Activated CD8-positive, alpha-beta memory T cell treated with anti-CD3 and anti-CD28 coated beads for 48 hours (primary cell): ENCODE measurements at places on chromosomes 11 and 22.

- DNase-seq = no peak
Measured at GRCh38 chr11:111573821-111574249, 28.4 kb upstream of the SIK2 start.

DNA sequence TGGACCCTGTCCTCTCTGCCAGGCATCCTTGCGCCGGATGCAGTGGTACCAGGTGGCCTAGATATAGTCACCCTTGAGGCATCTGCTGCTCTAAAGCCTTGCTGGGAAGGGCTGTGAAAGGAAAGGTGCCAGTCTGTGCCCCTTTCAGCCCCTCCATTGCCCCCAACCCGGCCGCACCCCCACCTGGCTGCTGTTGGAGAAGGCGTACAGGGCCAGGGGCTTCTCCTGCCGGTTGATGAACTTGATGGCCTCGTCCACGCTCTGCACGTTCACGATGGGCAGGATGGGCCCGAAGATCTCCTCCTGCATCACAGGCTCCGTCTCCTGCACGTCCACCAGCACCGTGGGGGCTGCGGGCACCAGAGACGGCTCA is 10.2 kb downstream of the ALDH3B2 start:
- DNase-seq = no peak

DNA sequence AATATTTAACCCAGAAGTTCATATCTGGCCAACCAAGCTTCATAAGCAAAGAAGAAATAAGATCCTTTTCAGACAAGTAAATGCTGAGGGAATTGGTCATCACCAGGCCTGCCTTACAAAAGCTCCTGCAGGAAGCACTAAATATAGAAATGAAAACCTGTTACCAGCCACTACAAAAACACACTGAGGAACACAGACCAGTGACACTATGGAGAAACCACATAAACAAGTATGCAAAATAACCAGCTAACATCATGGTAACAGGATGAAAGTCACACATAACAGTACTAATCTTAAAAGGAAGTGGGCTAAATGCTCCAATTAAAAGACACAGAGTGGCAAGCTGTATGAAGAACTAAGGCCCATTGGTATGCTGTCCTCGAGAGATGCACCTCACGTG is 311.4 kb downstream of the DYNC2H1 start:
- DNase-seq = no peak

GRCh38 chr22:18021431-18021830 is 2.9 kb downstream of the MICAL3 start:
- no peak for DNase-seq

- DNase-seq = no peak
Measured at GRCh38 chr11:87739766-87740165, 435.5 kb downstream of the RAB38 start.

DNA sequence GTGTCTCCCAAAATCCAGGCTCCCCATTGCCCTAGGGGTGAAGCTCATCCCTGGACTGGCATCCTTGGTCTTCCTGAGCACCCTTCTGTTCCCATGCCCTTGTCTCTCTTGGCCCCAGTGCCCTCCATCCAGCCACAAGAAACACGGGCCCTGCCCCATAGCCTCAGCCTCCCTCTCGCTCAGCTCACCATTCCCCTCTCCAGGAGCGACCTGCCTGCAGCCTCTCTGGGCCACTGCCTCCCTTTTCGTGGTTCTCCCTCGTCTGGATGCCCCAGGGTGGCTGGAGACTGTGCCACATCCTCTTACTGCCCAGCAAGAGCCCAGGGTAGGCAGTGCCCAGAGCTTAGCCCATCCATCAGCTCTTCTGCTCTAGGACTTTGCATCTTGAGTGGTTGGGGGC is 532.1 kb downstream of the TBC1D22A start:
- DNase-seq = no peak

GRCh38 chr11:4658629-4659445 is 15.1 kb downstream of the OR51E1 start:
- DNase-seq = no peak

GRCh38 chr22:50547263-50547985 is 1.7 kb downstream of the KLHDC7B start:
- no peak for DNase-seq

GRCh38 chr11:81979448-81979847 is 754.2 kb downstream of the FAM181B start:
- no peak for DNase-seq

DNA sequence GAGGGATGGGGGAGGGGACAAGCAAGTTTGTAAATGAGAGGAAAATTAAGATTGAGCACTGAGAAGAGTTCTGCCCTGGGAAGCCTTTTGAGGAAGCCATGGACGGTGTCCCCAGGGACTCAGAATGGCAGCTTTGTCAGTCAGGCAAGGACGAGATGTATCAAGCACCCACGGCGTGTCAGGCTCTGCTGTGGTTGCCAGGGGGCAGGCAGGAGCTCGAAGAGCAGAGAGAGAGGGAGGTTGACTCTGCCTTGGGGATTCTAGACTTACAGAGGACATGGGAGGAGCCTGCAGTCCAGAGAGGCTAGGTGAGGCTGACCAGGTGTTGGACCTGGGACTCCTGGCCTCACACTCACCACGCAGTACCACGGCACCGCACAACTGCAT is 29.1 kb upstream of the SYT7 start:
- no peak for DNase-seq

DNA sequence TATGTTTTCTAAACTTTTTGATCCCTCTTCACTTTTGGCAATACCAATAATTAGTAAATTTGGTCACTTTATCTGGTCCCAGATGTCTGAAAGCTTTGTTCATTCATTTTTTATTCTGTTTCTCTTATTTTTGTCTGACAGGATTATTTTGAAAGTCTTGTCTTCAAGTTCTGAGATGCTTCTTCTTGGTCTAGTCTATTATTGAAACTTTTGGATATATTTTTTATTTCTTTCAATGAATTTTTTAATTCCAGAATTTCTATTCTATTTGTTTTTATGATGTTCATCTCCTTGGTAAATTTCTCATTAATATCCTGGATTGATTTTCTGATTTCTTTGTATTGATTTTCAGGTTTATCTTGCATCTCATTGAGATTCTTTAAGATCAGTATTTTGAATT is 54.1 kb upstream of the RAB38 start:
- no peak for DNase-seq

DNA sequence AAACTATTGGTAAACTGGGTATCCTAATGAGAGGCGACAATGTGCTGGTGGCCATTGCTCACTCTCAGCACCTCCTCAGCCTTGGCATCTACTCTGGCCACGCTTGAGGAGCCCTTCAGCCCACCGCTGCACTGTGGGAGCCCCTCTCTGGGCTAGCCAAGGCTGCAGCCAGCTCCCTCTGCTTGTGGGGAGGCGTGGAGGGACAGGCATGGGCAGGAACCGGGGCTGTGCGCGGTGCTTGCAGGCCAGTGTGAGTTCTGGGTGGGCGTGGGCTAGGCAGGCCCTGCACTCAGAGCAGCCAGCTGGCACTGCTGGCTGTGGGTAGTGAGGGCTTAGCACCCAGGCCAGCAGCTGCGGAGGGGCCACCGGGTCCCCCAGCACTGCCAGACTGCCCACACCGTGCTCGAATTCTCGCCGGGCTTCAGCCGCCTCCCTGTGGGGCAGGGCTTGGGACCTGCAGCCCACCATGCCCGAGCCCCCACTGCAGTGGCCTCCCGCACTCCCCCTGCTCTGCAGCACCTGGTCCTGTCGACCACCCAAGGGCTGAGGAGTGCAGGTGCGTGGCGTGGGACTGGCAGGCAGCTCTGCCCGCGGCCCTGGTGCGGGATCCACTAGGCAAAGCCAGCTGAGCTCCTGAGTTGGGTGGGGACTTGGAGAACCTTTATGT is 575.9 kb upstream of the ANO3 start:
- DNase-seq = no peak

GRCh38 chr11:80443177-80443576 is 1002.3 kb upstream of the TENM4 start:
- DNase-seq = no peak

DNA sequence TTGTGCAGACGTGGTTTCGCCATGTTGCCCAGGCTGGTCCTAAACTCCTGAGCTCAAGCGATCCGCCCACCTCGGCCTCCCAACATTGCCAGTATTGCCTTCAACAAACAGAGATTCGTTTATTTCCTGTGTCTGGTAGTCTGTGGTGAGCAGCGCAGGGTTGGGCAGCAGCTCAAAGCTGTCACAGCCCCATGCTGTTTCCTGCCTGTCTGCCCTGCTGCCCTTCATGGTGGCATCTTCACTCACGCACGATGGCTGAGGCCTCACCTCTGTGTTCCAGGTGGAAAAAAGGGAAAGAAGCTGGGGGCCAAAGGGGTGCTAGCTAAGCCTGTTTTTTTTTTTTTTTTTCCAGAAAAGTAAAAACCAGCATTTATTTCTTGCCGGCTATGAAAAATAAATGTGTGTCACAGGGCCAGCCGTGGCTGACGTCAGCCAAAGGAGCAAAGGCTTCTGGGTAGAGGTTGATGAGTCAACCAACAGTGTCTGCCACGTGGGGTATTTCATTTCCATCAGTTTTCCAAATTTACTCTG is 28.8 kb downstream of the TBC1D22A start:
- peak; percentile 47 for DNase-seq

GRCh38 chr11:61905067-61905696 is 12.2 kb downstream of the RAB3IL1 start:
- DNase-seq = no peak

- no peak for DNase-seq
Measured at GRCh38 chr22:20610243-20610686, 102.9 kb downstream of the MED15 start.

GRCh38 chr11:57515332-57516060 is at the start of gene SLC43A1:
Gene SLC43A1 (minus strand): TSS chr11:57515702. CDS start chr11:57514111, 1,591 bp downstream.
- peak; percentile 27 for DNase-seq

DNA sequence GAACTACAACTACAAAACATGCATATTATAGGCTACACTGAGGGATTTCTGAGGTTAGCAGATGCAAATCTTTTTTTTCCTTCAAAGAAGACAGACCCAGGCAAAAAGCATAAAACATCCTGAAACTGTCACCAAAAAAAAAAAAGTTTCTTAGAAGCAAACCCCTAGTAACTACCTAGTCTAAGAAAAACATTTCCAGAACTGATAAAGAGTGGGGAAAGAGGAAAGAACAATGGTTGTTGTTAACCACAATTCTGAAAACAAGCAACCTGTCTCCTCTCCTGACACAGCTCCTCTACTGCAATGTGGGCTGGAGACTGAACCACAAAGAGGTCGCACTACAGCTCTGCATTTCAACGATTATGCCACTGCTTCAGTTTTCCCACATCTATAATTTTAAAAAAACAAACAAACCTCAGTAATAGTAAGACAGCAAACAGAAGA is 15.0 kb downstream of the DENND5A start:
- no peak for DNase-seq

- DNase-seq = no peak
Measured at GRCh38 chr11:126990716-126991480, 9.7 kb downstream of the KIRREL3 start.

- no peak for DNase-seq
Measured at GRCh38 chr11:21307874-21308273, 638.5 kb downstream of the NELL1 start.

- DNase-seq = no peak
Measured at GRCh38 chr22:49320714-49321476, 506.8 kb downstream of the BRD1 start.

GRCh38 chr11:4191031-4191571 is 96.5 kb downstream of the RRM1 start:
- DNase-seq = no peak

DNA sequence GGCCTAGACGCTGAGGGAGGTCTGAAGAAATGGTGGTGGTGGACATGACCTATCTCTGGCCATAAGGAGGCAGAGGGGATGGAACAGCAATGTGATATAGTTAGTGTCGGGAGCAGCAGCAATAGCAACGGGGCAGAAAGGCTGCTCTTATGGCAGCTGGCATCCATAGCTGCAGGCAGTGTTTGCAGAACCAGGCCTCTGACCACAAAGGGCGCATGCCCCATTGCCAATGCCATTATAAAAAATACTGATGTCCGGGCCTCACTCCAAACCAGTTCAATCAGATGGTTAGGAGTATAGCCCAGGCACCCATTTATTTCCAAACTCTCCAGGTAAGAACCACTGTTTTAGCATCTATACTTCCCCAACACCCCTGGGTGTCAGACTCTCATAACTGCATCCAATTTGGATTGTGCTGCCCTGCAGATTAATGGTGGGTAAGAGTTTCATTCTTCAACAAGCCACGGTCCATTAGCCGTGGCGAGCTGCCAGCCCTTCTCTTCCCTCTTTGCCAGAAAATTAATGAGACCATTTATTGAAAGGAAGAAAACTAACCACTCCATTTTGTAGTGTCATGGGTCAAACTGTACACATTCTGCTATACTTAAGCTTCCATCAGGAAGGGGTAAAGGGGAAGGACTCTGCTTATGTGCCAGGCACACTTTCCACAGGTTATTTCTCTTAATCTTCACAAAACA is 72.8 kb upstream of the SPON1 start:
- DNase-seq = no peak

GRCh38 chr11:125136001-125136400 is 24.6 kb upstream of the TMEM218 start:
- DNase-seq = no peak

DNA sequence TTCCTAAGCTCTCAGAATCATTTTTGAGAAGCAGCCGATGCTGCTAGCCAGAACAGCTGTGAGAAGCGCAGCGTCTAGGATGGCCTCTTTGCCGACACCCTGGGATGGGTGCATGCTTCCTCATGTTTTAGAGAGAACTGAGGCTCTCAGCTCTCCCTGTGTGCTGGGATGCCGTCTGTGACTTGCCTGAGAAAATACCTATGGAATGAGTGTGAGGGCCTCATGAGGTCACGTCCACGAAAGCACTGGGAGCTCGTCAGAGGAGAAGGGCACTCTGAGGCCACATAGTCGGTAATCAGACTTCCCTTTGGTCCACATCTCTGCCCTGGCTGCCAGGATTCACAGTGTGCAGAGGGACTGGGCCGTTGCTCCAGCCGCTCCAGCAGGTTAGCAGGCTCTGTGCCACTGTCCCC is 54.7 kb downstream of the MICAL3 start:
- DNase-seq = no peak

DNA sequence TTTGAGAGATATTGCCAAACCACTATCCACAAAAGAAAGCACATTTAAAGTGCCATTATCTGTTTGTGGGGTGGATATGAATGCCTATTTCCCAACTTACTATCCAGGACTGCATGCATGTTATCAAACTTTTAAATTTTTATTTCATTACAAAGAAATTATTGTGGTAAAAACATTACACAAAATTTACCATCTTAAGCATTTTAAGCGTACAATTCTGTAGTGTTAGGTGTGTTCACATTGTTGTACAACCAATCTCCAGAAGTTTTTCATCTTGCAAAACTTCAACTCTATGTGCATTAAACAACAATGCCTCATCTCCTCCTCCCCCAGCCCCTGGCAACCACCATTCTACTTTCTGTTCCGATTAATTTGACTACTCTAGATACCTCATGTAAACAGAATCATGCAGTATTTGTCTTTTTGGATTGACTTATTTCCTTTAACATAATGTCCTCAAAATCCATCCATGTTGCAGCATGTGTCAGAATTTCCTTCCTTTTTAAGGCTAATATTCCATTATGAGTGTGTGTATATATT is 17.6 kb upstream of the CD44 start:
- no peak for DNase-seq

- DNase-seq = no peak
Measured at GRCh38 chr11:133115099-133115498, 417.2 kb downstream of the OPCML start.

DNA sequence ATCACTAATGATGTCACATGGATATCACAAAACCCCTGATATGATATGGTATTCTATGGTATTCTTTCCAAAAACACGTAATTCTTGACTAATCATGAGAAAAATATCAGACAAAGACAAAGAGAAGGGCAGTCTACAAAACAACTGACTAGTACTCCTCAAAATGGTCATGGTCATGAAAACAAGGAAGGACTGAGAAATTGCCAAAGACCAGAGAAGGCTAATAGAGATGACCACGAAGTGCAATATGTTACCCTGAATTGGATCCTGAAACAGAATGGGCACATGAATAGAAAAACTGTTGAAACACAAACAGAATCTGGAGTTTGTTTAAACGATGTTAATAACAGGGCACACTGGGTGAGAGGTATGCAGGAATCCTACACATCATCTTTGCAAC is 10.2 kb downstream of the CKAP5 start:
- no peak for DNase-seq
